ENCODE measurements at places on chromosomes 7 and 10.

DNA sequence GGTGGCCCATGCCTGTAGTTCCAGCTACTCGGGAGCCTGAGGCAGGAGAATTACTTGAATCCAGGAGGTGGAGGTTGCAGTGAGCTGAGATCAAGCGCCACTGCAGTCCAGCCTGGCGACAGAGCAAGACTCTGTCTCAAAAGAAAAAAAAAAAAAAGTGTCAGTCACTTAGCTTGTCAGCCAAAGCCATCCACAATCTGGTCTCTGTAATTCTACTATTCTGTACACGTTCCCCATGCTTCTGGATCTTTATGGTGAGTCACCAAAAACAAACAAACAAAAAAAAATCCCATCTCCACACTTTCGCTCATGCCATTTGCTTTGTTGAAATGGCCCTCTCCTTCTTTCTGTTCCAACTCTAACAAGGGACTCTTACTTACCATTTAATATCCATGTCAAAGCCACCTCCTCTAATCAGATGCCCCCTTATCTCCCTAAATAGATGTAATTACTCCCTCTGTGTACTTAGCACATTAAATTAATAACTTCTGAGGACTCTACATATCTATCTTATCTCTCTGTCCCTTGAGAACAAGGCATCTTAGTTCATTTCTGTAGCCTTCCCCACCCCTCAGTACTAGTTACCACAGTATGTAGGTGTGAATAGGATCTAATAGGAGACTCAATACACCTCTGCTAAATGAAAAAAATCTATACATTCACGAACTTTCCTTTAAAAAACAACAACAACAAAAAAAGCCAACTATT is 128.4 kb downstream of the ELMO1 start:
- DNase-seq = no peak

DNA sequence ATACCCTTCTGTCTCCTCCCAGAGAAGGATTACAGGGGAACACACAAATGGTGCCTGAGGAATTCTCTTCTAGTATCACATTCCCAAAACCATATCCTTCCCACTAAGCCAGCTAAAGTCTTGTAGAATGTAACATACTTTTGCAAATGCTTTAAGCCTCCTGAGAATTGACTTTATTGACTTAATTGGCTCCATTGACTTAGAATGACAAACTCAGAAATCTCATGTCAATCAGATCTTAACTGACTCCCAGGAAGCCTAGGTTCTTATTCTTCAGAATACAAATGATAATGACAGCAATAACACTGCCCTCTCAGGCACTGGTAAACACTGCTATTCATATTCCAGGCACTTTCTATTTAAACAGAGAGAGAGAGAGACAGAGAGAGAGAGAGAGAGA is 356.9 kb upstream of the PRKCQ start:
- no peak for DNase-seq

- DNase-seq = no peak
Observed at GRCh38 chr7:30851651-30852307, 59.9 kb upstream of the AQP1 start.

GRCh38 chr10:110544958-110545537 is 22.4 kb upstream of the SMC3 start:
- no peak for DNase-seq

DNA sequence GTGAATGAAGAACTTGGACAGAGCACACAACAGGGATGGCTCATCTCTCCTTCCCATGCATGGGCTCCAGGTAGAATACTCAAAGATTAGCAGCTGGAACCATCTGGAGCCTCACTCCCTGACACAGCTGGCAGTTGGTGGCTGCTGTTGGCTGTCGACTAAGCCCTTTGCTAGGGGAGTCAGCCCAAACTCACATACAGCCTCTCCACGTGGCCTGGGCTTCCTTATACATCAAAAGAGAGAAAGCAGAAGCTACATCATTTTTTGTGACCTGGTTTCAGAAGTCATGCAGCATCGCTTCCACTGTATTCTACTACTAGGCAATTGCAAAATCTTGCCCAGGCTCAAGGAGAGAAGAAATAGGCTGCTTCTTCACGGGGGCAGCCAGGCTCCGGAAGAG is 24.4 kb downstream of the ASNS start:
- DNase-seq = no peak
